ENCODE measurements at places on chromosomes 7 and 10.

GRCh38 chr10:117761695-117762094, 219.1 kb downstream of the EMX2 start:
- DNase-seq = no peak

DNA sequence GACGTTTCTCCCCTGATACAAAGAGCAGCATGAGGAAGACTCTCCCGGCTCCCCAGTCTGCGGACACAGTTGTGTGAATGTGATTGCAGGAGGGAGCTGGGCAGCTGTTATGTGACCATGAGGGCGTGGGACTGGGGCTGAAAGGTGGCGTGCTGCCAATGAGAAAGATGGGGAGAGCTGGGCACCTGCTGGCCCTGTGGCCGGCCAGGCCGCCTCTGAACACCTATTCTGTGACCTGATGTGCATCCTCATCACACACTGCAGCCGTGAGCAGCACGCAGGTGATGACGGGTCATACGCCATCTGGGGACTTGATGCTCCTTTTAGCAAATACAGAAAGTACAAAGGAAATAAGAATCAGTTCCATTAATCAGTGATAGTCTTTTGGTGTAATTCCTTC, 86.9 kb downstream of the MGMT start:
- no peak for DNase-seq

GRCh38 chr10:58661336-58661735, 148.7 kb downstream of the BICC1 start:
- no peak for DNase-seq

- no peak for DNase-seq
These were observed 32.9 kb upstream of the CALN1 start for GRCh38 chr7:72445075-72445474.

DNA sequence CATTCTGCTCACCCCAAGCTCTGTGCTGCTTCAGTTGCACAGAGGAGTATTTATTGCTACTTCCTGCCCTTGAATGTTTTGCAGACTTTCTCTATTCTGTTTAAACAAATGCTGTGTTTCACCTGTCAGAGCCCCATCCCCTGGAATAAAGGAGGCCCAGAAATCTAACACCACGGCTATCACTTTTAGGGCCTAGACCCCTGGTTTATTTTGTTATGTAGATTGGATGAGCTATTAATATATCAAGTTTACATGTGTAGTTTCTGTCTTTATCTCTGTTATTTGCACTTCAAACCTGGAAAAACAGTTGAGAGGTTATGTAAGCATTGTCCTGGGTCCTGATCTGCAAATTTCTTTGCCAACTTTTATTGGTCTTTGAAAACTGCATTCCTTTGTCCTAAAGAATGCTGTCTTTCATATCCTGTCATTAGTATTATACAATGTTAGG, 630.1 kb downstream of the PARD3 start:
- peak; percentile 62 for DNase-seq

GRCh38 chr7:123285076-123285700, 85.4 kb upstream of the SLC13A1 start:
- no peak for DNase-seq

DNA sequence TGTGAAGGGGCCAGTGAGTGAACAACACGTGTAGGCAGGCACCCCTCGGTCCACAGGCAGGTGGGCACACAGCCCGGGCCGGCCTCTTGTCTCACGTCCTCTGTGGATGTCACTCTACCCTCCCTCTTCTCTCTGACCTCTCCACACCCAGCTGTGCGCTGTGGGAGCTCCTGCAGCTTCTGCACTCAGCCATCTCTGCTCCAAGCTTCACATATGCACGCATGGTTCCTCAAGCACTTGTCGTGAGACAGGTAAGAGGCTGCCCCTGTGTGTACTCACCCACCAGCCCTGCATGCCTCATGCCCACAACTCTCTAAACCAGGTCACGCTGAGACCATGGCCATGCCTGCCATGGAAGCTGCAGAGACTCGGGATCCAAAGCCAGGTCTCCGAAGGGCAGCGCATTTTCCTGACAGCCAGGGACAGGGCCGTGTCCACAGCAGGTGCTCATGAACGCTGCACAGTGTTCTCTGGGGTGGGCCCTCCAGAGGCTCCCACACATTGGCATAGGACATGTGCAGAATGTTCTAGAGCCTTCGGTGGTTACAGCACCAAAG, 477.5 kb downstream of the PTPRN2 start:
- DNase-seq = no peak

- no peak for DNase-seq
These were observed 58.1 kb downstream of the CSGALNACT2 start for GRCh38 chr10:43196131-43196980.

GRCh38 chr7:22561321-22561811, 61.4 kb upstream of the STEAP1B start:
- DNase-seq = peak; percentile 52

GRCh38 chr10:77172086-77172485, 465.5 kb downstream of the KCNMA1 start:
- DNase-seq = no peak

- DNase-seq = no peak
These were observed 123.3 kb downstream of the CNNM2 start for GRCh38 chr10:103041391-103041790.

DNA sequence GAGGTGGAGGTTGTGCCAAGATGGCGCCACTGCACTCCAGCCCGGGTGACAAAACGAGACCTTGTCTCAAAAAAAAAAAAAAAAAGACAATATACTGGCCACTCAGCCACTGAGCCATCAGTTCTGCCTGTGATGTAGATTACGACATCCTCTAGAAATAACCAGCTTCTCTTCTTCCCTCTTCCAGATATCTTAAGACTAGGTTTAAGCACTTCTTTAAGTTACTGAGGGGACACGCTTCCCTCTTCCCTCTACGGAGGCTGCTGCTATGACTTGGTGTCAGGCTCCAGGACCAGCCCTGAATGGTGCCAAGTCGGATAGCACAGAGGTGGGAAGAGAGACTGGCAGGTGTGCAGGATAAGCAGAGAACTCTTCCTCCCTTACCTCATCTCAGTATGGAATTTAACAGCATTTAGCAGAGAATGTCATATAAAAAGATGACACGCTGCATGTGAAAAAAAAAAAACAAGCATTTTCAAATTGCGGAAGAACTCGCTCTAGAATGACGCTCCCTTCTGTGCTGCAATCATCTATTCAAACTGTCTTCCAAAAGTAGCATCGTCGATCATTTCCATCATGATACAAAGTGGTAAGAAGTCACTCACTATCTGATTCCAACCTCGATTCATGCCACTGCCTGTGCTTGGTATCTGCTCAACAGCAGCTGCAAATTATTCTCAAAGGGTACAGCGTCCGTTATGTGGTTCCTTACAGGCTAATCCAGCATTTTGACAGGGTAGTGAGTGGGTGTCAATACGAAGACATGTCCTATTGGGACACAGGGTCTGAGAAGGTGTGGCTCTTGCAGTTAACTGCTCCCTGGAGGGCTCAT, 13.8 kb downstream of the DAGLB start:
- no peak for DNase-seq

GRCh38 chr10:72611783-72612182, 14.1 kb downstream of the MICU1 start:
- DNase-seq = no peak

DNA sequence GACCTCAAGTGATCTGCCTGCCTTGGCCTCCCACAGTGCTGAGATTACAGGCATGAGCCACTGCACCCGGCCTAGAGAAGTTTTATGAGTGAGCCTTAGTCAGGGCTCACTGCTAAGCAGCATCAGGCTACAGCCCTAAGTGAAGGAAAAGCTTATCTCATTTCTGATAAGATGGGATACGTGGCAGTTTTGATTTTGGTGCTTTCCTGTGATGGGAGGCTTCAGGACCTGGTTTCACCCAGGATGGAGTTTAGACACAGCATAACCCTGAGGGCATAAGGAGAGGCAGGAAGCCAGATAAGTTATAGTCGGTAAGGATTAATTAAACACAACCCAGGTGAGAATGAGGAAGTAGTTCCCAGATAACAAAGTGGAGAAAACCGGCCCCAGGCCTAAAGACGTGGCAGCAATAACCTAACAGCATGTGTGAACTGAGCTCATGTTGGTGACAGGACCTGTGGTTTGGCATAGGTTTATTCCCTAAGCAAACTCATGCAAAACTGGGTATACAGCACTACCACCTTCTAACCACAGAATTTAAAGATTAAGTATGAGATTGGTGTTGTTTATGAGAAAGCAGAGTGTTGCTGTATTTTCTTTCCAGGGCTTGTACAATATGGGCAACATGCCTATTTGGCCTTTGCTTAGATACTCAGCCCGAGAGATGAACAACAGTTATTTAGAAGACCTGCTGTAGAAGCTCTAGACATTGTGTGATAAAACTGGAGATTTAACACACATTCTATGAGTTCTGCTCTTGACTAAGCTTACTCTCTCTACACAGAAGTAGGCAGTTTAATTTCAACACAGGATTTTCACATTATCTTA, 119.4 kb downstream of the COL28A1 start:
- peak; percentile 4 for DNase-seq

- no peak for DNase-seq
These were observed 623.1 kb upstream of the MGMT start for GRCh38 chr10:128843972-128844371.

All from HuH-7 (cell line).